ENCODE measurements at places on chromosomes 5 and 9.
A peak's percentile ranks its signal among the peaks of the same experiment; 100 is the strongest.

DNA sequence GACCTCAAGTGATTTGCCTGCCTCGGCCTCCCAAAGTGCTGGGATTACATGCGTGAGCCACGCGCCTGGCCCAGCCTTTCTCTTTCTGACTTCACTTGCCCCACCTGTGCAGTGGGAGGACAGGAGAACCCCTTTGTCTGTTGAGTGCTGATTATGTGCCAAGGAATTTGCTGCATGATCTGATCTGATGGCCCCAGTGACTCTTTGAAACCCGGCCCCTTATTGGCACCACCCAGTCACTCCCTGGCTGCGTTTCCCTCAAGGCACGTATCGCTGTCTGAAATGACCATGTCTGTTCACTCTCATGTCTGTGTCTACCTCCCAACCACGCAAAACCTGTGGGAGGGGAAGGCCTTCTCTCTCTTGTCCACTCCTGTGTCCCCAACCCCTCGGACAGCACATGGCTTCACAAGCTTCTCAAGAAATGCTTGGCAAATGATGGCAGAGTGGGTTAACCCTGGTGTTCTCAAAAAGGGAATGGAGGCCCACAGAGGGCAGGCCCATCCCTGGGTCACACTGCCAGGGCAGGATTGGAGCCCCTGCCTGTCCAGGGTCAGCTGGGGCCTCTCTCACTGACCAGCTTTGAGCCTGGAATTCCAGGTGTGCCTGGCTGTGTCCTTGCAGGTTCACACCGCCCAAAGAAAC, 21.9 kb downstream of the NEK6 start:
- no peak for DNase-seq

GRCh38 chr5:16510098-16510497, 44.5 kb upstream of the ZNF622 start:
- DNase-seq = no peak

DNA sequence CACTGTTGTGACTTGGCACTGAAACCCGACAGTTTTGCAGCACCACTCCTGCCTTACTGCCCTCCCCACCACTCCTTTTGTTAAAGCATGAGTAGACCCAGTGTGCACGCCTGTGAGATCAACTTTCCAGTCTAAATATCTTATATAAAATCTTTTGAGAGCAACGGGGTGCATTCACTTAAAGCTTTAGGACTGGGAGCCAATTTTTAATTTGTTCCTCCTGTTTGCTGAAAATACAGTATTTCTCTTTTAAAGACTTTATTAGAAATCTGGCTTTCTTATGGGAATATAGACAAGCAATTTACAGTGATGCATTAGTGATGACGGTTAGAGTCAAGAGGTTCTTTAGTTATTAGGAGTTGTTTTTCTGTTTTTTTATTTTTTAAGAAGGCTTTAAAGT, 397.5 kb downstream of the TMEM167A start:
- no peak for DNase-seq

DNA sequence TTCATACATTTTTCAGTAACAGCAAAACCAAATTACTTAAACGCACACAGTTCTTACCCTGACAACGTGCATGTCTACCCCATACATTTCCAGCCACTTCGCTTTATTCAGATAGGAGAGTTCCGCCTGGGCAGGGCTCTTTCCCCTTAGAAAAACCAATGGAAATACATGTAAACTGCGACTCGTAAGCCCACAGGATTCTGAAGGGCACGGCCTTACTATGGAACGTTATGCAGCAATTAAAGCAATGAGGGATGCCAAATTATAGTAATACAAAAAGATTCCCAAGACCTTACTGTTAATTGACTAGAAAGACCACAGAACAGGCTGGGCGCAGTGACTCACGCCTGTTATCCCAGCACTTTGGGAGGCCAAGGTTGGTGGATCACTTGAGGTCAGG, 64.5 kb downstream of the EPB41L4B start:
- DNase-seq = no peak

DNA sequence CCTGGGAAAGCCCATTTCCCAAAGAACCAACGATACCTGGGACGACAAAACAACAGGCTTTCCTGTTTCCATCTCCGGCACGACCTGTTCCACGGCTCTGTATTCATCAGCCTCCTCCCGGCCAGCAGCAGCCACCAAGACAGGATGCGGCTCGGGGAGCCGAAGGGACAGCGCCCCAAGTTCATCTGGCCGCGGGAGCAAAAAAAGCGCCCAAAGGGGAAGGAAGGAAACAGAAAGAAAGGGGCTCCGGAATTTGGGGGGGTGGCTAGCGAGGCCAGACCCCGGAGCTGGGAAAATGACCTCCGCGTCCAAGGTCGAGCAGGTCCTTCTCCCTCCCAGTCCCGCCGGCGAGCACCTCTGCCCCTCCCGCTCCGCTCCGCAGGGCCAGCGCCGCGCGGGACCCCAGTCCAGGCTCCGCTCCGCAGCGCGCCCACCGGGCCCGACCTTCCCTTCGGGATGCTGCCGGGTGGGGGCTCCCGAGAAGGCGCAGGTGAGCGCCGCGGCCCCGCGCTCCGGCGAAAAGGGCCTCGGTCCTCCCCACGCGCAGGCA, 608 bp downstream of the ELOVL7 start:
- peak; percentile 56 for DNase-seq

GRCh38 chr9:17832812-17833211, 253.9 kb downstream of the SH3GL2 start:
- no peak for DNase-seq

DNA sequence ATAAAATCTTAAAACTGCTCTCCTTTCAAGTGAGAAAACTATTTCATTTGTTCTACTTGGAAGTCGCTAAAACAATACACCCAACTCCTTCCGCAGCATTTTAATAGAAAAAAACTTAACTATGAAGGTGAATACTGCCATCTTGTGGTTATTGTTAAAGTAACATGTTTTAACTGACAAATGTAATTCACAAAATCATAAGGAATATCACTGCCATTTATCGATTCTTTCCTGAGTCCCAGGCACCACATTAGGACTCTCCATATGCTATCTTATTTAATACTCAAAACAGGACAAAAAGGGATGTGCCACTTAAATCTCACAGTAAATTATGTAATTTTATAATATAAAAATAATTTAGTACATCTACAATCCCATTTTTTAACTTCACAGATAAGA, 130.5 kb upstream of the ITGA1 start:
- peak; percentile 30 for DNase-seq

DNA sequence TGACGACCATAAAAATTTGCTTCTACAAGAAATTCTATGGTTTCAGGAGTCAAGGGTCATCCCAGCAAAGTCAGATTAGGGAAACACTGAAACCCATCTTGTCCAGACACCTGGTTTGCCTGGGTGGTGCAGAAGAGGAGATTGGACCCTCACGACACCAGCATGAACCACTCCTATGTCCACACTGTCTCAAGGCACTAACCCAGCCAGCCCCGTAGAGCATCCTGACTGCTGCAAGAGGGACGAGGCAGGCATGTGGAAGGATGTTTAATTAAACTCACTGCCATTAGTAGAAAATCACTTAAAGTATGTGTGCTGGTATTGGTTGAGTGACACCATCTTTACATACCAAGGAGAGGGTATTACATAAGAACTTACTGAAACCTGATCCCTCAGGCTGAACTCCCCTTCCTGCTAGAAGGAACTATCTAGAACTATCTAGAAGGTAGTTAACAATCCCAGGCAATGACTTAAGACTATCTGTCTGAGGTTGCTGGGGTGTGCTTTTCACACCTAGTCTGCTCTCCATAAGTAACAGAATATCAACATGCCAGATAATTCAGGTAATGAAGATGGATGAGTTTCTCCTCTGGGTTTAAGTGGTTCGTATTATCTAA, 93.6 kb downstream of the SEMA6A start:
- DNase-seq = no peak

DNA sequence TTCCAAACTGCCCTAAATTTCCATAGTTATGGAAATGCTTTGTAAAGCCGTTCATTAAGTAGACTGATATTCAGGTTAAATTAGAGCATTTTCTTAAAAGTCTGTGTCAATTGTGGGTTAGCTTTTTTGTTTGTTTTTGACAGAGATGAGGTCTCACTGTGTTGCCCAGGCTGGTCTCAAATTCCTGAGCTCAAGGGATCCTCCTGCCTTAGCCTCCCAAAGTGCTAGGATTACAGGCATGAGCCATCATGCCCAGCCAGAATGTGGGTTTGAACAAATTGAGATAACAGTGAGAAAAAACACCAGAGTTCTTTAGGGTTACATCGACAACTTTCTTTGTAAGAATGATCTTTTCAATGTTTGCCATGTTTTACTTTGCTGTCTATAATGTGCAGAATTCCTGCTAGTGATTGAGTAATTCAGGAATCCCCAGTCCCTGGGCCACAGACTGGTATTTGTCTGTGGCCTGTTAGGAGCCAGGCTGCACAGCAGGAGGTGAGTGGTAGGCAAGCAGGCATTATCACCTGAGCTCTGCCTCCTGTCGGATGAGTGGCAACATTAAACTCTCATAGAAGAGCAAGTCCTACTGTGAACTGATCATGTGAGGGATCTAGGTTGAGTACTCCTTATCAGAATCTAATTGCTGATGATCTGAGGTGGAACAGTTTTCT, 80.5 kb downstream of the RAI14 start:
- DNase-seq = no peak

DNA sequence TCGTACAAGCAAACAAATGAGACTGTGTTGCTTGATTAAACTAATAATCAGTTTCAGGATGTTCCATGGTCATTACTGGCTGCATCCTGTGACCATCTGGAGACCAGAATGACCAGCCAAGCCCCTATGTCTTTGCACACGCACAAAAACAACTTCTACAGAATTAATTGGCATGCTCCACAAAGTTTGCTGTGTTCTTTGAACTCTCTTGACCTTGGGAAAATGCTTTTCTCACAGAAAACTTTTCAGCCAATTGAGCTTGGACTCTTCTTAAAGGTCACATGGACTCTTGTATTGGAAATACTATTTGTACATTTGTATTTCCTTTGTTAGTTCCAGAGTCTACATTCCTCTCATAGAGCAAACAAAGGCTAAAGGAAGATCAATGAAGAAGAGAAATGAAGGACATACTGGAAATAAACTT, 147.8 kb downstream of the ARRDC3 start:
- no peak for DNase-seq

DNA sequence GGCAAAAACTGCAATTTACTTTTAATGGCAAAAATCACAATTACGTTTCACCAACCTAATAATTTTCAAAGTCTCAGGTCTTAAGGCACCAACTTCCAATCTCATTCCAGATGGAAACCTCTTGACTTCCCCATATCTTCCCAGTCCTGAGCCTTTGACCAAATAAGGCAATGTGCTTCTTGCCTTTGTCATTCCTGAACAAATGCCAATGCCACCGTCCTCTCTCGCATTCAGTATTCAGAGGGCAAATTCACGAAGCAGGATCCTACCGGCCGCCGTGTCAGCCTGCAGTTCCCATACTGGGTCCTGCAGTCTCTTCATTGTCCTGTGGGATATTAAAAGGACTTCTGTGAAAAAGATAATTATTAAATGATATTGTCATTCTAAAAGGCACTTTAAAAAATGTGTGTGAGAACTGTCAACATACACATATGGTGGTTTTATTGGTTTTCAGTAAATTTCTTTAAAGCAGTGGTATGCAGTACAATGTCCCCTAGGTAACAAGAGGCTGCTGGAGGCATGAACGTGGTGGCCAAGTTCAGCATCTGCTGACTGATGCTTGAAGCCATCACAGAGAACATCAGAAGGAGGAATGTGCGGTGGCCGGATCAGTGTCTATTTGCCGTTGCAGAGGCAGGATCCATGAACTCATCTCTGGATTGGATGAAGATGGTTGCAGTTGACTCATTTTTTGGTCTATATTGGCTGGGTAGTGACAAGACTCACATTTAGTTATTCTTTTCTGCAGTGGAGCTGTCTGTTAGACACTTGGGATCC, 101.4 kb upstream of the IRX4 start:
- DNase-seq = no peak

DNA sequence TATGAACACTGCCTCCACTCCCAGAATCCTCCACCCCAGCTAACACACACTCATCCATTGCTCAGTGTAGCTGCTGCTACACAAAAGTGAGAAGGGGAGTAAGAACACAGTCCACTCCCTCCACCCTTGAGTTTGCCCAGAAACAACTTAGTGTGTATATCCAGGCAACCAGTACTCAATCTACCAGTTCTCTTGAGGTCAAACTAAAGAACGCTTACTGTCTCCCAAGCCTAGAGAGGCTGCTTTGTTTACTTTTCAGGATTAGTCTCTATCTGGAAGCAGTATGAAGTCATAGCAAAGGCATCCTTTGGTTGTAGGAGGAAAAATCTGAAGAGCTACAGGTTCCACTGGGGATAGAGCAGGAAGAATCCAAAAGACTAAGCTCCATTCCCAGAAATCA, 296.3 kb downstream of the KCNN2 start:
- DNase-seq = no peak

DNA sequence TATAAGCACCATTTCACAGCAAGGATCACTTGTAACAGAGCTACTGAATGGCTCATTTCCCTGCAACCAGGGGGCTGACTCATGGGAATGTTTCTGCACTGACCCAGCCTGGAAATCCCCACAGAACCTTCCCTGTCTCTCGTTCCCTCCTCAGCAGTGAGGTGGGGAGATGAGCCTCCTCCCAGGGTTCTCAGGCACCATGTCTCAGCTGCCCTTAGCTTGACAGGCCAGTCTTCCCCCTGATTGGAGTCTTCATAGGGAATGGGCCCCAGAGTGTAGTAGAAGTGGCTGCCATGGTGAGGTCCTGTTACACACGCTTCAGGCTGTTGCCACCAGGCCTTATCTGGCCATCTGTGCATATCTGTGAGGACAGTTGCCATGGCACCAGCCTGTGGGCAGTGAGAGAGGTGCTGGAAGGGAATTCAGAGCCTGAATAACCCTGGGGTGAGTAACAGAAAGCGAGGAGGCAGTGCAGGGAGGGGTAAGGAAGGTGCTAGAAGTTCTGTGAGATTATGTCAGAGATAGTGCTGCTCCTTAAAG, 324.4 kb downstream of the ENC1 start:
- no peak for DNase-seq

- peak; percentile 81 for DNase-seq
These were observed at the start of gene YTHDC2 for GRCh38 chr5:113513384-113514288. TSS of gene YTHDC2 (plus strand) at chr5:113513694. CDS start at chr5:113513896, 202 bp downstream.

GRCh38 chr9:129697656-129698253, 32.3 kb downstream of the PRRX2 start:
- DNase-seq = no peak

DNA sequence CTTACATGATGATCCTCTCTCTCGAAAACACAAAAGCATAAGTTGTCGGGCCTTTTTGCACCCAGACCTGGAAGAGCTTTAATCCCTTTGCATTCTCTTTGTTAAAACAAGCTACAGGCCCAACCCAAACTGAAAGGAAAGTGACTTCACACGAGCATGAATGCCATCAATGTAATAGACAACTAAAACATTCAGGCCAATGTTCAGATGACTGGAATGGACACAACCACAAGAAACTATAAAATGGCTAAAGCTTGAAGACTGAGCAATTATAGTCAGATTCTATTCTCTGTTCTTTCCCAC, 45.5 kb downstream of the RFX3 start:
- no peak for DNase-seq

- no peak for DNase-seq
These were observed 785.4 kb downstream of the NR2F1-AS1 start for GRCh38 chr5:92795633-92796032.

DNA sequence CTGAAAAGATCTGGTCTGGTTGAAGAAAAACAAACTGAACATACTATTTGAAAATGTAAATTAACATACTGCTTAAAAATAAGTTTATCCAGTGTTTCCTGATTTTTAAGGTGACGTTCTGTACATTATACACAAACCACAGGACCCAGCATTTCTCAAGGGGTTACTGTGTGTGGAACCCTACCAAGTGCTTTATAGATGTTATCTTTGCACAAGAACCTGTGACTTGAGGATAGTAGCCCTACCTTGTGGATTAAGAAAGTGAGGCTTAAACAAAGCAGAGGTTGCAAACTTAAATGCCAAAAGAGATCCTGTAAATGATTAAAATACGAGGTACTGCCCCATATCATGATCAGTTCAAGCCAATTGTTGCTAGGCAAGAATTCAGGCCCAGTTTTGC, 4.7 kb downstream of the KLF9 start:
- no peak for DNase-seq
